ENCODE measurements at places on chromosomes 3 and 15. TPM values are rescaled to one million over a fixed set of nuclear protein-coding genes. Genes with fewer than 3 reads are reported as not detected.

FBXL2 gene
- polyA plus RNA-seq: 8.0 TPM

ZNF717 gene
- polyA plus RNA-seq: 10.2 TPM

SRGAP3 gene
- polyA plus RNA-seq: 24.1 TPM

SPTSSB gene
- 1.6 TPM for polyA plus RNA-seq

ZIC1 gene
- 12.6 TPM for polyA plus RNA-seq

AVEN gene
- polyA plus RNA-seq: 18.9 TPM

CPN2 gene
- 0.09 TPM for polyA plus RNA-seq

SNTN gene
- not detected for polyA plus RNA-seq

PRSS50 gene
- not detected for polyA plus RNA-seq

SLC12A8 gene
- 0.45 TPM for polyA plus RNA-seq

CDC25A gene
- 4.0 TPM for polyA plus RNA-seq

ISLR gene
- polyA plus RNA-seq: 152 TPM

TMEM45A gene
- polyA plus RNA-seq: 12.1 TPM

CKMT1A gene
- not detected for polyA plus RNA-seq

ITIH1 gene
- polyA plus RNA-seq: 0.13 TPM

GRK7 gene
- not detected for polyA plus RNA-seq

GRCh38 chr3:154976072-154976983 lies 103.8 kb upstream of the MME start:
- DNase-seq: no peak

GRCh38 chr15:52112203-52112750 lies 298 bp downstream of the BCL2L10 start:
- DNase-seq: no peak

DNA sequence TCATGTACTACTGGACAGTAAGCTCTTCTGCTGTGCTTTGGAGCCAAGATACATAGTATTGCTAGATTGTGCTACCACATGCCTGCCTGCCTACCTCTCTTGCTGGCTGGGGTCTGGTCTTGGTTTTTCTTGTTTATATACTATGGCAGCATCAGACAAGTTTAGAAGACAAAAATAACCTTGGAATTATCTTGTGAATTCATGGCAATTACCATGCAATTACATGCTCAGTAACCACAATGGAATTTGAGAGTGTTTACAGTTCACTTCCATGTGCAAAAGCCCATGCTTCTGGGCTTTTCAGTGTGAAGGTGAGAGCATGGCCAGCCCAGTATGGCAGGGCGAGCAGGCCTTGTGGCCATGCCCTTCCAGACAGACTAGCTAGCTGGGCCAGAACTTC lies 48.0 kb upstream of the C15orf61 start:
- DNase-seq: no peak

- DNase-seq: no peak
These were observed 67.3 kb downstream of the MORC1 start for GRCh38 chr3:109050591-109051167.

DNA sequence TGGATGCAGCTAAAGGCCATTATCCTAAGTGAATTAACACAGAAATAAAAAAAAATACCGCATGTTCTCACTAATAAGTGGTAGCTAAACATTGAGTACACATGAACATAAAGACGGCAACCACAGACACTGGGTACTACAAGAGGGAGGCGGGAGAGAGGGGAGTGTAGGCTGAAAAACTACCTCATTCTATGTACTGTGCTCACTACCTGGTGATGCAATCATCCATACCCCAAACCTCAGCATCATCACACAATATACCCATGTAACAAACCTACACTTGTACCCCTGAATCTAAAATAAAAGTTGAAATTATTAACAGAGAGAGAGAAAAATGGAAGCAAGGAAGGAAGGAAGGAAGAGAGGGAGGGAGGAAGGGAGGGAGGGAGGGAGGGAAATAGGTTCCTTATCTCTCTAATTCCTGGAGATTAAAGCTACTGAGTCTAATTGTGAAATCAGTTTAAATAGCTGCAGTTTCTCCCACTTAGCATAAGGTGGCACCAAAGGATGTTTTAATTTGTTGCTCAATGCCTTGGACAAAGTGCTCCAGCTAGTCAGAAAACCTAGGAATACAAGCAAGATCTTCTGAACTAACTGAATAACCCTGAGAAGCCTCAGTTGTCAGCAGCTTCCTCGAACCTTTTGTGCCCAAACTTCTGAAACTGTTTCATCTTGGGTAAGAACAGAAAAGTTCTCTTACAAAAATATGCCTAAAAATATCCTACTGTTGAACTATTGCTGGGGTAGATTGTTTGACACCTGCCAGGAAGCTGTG lies 79.4 kb upstream of the ATP11B start:
- DNase-seq: peak; percentile 22

- DNase-seq: no peak
These were observed 22.1 kb downstream of the PLA2G4D start for GRCh38 chr15:42072141-42072685.

GRCh38 chr3:180267202-180267843 lies 230.6 kb upstream of the PEX5L start:
- no peak for DNase-seq

DNA sequence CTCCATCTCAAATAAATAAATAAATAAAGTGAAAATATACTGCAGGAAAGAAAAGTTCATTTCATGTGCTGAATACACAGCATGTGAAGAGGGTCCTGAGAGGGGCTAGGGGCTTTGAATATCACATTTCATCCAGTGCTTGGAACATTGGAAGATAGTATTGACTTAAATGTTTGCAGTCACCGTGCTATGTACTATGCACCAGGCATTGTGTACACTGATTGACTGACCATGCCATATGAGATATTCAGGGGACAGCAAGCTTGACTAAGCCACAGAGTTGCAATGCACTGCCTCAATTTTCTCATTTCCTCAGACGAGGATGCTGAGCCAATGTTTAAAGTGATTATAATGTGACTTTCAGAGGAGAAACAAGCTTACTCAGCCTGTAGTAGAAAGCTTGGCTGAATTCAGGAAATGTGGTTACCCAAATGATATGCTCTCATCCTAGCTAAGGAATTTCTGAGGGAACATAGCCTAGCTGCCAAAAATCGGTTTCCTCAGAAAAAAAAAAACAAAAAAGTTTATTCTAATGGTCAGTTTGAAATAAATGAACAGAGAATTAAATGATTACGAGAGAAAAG lies 557.9 kb downstream of the FGF12 start:
- no peak for DNase-seq

- no peak for DNase-seq
These were observed 114.9 kb downstream of the RFTN1 start for GRCh38 chr3:16398648-16399047.

DNA sequence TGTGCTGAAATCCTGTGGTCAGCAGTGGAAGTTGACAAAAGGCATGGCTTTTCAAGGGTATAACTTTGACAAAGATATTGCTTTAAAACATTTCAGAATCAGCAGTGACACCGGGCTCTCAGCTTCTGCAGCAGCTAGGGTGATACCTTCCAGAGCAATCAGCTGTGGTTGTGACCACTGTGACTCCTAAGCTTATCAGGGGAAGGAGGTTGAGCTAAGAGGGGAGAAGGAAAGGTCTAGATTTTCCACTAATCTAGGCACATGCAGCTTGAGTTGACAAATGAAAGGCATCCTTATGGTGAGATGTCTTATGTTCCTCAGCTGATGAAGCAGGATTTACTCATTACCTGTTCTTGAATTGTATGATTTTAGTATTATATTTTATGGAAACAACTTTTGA lies 16.3 kb upstream of the LRRFIP2 start:
- no peak for DNase-seq

- DNase-seq: peak; percentile 63
These were observed 172.6 kb downstream of the FMN1 start for GRCh38 chr15:33021806-33022389.

DNA sequence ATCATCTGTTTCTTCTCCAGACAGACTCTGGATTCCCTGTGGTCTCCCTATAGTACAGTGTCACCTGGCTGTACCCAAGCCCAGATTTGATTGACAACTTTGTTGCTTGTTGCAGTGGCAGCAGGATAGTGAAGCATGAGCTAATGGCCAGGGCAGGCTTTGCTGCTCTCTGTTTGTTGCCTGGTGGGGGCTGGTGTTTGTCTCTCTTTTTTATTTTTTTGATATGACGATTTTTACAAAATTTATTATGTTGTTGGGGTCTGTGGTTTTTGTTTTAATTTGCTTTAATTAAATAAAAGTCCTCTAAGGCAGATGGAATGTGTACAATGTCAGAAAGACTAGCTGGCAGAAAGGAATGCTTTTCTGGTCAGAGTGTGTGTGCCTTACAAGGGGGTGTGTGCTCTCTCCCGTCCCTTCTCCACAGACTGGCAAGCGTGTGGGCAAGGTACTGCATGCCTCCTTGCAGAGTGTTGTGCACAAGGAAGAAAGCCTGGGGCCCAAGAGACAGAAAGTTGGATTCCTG lies 15.2 kb upstream of the CLEC3B start:
- no peak for DNase-seq

DNA sequence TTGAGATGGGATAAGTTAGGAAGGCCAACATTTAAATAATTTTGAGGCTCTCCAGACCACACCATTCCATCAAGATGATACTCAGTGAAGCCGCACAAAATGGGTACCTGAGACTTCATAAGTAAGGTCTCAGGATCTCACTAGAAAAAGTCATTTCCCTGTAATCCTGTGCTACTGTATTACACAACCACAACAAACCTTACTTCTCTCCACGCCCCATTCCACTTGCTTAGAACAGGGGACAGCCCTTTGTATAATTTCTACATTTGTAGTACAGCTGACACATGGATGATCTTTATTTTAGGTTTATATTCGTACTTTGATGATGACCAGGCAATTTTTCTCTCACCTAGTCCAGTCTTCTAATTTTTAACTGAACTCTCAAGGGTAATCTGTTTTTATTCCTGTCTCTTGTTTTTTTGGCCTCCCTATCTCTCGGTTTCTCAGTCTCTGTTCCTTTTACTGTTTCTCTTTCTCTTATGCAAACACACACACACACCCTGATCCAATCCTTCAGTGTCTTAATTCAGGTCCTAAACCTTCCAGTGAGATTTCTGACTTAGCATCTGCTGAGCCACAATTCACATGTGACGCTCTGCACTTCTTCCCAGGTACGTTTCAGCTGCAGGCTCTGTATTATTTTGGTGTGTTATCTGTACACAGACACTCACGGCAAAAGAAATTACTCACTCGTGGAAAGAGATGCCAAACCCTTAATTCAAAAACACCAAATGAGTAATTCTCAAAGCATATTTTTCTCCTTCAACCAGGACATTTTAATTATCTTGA lies 223.2 kb upstream of the THBS1 start:
- DNase-seq: no peak

DNA sequence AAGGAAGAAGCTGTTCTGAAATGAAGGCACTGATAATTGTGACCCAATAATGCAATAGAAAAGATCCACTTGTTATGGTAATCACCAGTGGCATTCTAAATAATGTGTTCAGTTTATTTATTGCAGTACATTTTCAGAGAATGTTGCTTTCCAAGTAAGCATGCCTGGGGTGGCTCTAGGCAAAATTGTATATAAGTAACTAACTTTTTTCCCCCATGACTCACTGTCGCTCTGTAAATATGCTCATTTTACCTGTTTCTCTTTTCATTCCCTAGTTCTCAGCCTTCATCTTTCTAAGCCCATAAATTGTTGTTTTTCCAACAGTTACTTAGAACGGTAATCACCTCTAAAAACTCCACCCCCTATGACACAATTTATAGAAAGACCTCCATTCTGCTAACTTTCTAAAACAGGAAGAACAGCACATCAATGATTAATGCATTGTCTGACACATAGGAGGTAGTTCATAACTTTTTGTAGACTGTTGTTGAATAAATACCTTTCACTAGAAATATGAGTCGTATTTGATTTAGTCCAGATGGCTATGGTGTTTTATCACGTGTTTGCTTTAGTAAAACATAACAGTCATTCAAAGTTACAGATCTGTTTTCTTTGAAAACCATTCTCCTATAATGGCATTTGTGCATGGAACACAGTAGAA lies 143.1 kb downstream of the LSAMP start:
- no peak for DNase-seq

GRCh38 chr15:92000709-92001108 lies 147.2 kb downstream of the SLCO3A1 start:
- DNase-seq: no peak

- no peak for DNase-seq
These were observed 18.8 kb downstream of the TRIM71 start for GRCh38 chr3:32836601-32837000.

DNA sequence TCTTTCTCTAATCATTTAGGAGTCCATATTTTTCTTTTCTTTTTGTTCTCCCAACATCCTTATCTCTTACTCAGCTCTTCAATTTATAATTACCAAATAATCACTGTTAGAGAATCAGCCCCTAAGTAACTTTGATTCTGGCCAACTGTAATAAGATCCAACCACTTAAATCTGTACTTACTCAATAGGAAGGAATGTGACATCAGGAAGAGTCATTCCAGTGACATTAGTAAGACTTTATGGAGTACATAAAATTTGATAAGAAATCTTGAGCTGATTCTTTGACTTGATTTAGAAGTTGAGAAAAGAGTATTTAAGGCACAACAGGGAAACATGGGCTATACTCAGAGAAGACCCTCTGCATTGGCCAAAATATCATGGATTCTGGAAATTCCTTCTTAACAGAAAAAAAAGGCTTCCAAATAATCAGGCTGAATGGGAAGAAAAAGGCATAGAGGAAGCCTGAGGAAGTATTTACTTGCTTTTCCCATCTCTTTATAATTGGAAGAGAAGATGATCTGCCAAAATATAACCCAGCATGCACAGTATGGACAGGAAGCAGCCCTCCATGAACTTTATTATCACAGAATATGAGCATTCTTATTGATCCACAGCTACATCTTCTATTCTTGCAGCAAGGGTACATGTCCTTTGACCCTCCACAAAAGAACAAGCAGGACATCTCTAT lies 289.7 kb upstream of the TPRG1 start:
- DNase-seq: no peak

- no peak for DNase-seq
These were observed 33.9 kb upstream of the KIF23 start for GRCh38 chr15:69380100-69380725.

- no peak for DNase-seq
These were observed 89.4 kb upstream of the CDAN1 start for GRCh38 chr15:42826251-42826890.

- DNase-seq: no peak
These were observed 150.6 kb downstream of the DUT start for GRCh38 chr15:48481802-48482201.

DNA sequence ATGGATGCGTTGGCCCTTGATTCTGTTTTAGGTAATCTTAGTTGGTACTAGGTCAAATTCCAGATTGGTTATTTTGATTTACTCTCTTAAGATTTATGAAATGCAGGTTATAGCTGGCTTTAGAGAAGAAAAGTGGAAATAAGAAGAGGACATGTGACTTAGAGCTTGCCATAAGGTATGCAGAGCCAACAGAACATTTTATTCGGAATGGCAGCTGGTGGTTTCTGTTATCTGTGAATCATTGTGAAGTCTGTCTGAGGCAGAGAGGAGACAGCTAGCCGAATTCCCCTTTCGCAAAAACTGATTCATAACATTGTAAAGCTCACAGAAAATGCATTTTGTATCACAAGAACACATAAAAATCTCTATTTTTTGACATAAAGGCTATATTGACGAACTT lies 82.1 kb downstream of the FILIP1L start:
- DNase-seq: no peak
